ENCODE measurements at places on chromosomes 4 and X.

- DNase-seq = no peak
These were observed 85.4 kb downstream of the WFS1 start for GRCh38 chr4:6355052-6355451.

DNA sequence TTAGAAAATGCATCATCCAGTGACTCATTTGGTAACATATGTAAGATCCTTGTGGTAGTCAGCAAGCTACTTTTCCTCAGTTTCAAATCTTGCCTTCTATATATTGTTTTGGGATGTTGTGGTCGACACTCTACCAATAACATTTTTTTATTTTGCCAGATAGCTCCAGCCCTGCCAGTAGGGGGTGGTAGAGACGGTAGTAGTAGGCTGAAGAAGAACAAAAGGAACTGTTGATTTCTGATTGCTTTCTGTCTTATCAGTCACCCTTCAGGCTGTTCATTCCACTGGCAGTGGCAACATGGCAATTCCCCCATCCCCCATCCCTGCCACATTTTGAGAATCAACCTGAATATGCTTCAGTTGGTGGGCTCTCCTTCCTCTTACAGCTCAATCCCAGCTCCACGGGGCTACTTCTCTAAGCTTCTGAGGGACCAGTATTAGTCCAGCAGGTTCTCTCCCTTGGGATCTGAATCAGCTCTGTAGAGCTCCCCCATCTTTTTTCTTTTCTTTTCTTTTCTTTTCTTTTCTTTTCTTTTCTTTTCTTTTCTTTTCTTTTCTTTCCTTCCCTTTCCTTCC, 171.5 kb upstream of the VEGFC start:
- DNase-seq = no peak

DNA sequence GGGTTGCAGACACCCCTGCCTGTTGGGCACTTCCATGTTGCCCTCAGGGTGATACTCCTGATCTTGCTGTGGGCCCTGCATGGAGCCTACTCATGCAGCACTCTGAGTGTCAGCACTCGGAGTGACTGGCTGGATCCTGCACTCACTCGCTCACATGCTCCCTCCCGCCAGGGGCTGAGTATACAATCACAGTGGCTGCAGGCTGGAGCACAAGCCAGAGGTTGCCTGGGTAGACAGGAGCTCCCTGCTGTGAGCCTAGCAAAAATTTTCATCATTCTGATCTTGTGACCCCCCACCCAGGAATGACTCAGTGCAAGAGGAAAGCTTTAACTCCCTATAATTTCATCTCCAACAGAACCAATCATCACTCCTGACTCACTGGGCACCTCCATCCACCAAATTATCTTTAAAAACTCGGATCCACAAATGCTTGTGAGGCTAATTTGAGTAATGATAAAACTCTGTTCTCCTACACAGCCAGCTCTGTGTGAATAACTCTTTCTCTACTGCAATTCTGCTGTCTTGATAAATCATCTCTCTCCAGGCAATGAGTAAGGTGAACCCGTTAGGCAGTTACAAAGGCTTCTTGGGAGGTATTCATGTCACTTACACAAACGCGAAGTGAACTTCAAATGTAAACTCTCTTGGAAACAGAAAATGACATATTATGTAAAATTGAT, 1180.8 kb upstream of the PABPC4L start:
- no peak for DNase-seq

DNA sequence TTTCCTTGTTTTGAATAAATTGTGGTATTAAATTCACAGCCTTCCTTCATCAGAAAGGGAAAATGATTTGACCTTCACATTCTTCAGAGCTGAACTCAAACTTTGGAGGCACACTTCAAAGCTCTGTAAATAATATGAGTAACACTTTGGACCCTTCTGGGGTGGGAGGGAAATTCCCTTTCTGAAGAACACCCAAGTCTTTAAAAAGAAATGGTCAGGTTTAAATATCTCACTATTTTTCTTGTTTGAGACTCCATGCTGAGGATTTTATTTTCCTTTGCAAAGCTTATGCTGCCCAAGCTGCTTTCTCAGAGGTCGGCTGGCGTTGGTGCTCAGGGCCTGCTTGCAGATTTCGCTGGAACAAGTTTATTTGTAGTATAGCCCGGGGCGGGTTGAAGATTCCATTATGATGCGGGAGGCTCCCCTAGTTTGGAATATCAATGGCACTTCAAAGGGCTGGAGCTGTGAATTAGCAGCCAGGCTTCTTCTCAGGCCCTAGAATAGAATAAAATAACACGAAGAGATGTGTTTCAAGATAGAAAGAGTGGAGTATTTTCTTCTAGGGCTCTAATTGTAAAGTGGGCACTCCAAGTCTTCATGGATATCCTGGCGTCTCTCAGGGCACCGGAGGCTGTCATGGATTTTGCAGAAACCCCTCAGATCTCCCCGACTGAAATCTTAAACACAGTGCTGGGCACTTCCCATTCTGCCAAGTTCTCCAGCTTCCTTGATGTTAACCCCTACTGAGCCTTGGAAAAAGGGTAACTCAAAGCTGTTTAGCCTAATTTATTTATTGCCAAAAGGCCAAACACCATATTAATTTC, 315.6 kb downstream of the GPAT3 start:
- peak; percentile 91 for DNase-seq

DNA sequence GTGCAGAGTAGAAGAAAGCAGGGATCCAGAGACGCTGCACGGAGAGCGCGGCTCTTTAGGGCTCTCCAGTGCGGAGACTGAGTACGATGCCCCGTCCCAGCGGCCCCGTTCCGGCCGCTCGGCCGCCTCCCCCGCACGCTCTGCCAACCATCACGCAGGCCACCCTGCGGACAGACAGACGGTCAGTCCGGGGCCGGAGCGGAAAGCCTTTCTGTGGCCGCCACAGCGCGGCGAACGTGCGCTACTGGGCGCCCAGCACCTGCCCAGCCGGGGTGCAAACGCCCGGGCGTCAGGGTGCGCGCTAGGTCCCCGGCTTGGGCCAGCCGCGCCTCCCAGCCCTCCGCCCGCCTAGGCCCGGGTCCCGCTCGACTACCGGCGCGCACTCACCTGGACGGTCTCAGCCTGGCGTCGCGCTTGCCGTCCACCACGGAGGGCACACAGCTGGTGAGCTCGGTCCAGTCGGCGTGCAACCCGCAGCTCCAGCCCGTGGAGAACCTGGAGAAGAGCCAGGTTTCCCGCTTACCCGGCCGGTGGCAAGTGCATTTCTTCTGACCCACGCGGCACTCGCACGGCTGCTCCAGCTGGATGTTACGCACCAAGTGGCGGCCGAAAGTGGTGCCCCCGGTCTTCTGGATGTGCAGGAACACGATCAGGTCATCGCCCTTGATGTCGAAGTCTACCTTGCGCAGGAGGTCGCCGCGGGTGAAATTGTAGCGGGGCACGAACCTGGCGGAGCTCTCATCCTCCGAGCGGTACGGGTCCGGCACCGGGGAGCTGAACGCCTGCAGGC, 1.8 kb downstream of the HS6ST2 start:
- no peak for DNase-seq

DNA sequence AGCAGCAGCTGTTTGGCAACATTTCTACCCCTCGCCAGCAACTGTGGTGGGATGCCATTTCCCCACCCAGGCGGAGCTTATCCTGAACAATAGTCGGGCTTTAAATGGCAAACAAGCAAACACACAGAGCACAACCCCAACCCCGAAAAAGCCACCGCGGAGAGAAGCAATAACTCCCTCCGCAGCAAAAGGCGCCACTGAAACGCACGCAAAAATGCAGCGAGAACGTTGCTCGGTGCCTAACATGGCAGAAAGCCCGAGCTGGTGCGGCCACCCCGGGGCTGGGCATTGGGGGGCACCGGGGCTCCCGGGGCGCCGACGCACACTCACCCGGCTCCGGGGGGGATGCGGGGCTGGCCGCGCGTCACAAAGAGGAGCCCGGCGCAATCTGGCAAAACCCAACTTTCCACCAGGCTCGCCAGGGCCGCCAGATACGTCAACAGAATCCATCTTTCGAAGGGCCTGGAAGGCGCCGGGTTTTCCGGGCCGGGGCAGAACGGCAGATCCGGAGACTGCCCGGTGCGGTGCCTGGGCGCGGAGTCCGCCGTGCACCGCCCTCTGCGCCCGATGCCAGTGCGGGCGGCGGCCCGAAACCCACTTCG, 818 bp downstream of the RAI2 start:
- DNase-seq = no peak

DNA sequence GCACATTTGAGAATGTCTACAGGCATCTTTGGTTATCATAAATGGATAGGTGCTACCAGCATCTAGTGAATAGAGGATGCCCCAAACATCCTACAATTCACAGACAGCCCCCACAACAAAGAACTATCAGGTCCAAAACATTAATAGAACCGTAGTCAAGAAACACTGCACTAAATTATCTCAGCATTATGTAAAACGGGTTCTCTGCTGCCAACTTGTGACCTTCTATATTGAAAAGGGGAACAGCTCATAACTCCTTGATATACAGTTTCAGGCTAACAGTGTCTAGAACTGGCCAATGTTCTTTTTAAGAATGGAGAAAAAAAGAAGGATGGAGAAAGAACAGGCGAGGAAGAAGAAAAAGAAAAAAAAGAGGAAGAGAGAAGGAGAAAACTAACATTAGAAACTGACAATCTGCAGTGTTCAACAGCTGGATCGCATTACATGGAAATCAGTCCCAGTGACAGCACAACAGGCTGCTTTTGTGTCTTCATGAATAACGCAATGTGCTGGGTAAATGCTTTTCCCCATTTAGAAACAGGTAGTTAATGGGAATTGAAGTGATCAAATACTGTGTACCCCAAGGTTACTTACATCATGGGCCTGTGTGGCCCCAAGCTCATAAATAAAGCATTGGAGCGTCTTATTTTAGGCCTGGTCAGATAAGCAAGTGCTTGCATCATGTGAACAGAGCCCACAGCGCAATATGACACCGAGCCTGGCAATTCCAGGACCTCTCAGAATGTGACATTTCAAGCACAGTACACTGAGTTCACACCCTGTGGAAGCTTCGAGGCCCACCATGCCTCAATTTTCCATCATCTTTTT, 339.5 kb downstream of the DHX15 start:
- no peak for DNase-seq
